HFF-Myc (cell line): ENCODE measurements at places on chromosomes 11 and 22.
A peak's percentile ranks its signal among the peaks of the same experiment; 100 is the strongest.

DNA sequence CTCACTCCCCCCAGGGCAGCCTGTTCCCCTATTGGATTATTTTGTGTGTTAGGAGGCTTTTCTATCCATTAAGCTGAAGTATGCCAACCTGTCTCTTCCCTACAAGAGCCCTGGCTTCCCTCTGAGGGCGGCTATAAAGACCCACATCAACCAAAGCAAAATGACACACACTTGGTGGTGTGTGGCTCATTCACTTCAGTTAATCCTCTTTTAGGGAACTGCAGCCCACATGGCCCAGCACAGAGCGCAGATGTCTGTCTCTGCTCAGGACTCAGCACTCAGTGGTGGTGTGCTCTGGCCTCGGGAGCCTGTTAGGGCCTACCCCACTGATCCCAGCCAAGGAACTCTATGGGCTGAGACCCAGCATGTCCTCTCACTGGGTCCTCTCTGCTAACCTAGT is 32.2 kb upstream of the LRRC10B start:
- DNase-seq = no peak

DNA sequence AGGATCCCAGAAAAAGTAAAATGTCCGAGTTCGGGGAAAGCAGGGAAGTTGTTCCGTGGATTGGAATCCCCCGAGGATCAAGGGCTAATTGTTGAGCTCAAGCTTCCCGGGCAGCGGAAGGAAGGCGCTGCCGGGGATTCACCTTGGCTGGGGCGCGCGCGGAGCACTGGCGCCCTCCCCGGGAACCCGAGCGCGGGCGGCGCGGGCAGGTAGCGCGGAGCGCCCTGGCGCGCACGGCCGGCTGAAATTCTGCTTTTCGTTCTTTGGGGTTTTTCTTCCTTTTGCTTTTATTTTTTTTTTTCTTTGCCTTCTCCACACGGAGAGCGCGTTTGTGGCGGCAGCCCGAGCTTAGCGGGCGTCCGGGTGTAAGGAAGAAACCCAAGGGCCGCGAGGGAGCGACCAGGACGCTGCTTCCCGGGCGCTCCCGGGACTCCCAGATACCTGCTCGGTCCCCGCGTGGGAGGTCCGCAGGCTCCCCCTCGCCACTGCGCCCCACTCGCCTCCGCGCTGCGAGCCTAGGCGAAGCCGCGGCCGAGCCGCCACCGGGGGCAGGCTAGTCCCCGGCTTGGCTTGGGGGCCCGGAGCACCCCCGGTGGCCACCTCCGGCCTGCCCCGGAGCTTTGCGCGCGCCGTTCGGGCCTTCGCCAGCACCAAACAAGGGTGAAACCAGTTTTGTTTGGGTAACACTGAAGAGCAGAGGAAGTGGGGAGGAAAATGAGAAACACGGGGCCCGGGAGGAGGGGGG is 4.8 kb upstream of the IGF2 start:
- no peak for DNase-seq

- no peak for DNase-seq
Observed at GRCh38 chr11:122977470-122978298, 4.0 kb downstream of the BSX start.

DNA sequence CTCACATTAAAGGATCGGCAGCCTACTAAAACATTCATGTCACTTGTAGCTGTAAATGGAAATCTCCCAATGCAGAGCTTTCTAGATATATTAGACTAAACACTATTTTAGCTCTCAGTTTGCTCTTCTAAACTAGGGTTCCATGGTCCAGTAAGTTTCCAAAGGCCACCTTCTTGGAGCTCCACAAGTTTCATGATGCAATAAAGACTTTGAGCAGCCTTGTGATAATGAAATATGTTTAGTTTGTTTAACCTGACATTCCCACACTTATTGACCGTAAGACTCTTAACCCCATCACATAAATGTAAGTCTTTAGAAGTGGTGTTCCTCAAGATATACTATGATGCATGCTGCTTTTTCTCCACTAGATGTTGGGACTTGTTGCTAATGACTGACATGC is 87.7 kb downstream of the TRIM44 start:
- DNase-seq = no peak

DNA sequence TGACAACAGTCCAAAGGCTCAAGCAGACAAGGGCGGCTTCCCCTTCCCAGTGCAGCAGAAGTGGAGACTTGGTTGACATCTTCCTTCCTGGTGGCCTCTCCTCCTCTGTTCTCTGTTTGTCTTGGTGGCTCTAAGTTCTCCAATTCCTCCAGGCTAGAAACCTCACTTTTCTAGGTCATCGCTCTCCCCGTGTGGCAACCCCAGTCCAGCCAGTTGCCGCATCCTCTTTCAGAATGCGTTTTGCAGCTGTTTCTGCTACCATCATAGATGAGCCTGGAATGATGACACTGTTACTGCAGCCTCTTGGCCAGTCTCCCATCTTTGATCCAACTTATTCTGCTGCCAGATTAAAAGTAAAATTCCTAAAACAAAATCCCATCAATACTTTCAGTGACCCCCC is 201.5 kb downstream of the TRIM29 start:
- DNase-seq = no peak

- no peak for DNase-seq
Observed at GRCh38 chr11:123702139-123702538, 39.3 kb downstream of the ZNF202 start.

- DNase-seq = no peak
Observed at GRCh38 chr11:94838027-94838731, 70.0 kb downstream of the AMOTL1 start.

- no peak for DNase-seq
Observed at GRCh38 chr11:117984476-117984875, 1.7 kb upstream of the IL10RA start.

- DNase-seq = no peak
Observed at GRCh38 chr11:102306048-102306597, 11.2 kb upstream of the BIRC3 start.

DNA sequence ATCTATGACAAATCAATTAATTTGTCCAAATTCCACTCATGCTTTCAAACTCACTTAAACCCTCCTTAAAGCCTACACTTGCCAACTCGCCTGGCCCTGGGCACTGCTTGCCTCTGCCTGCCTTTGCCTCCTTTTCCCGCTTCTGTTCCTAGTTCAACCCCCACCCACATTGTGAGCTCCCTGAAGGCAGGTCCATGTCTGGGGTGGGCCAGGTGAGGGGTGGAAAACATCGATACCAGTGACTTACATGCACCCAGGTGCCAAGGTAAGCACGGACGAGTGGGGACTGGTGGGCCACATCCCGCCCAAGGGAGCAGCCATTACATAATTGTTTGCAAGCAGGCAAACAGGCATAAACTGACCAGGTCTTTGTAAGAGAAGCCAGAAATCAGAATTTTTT is 146.2 kb downstream of the ST3GAL4 start:
- no peak for DNase-seq

- peak; percentile 39 for DNase-seq
Observed at GRCh38 chr11:86360775-86361395, 13.8 kb upstream of the CCDC81 start.

- DNase-seq = no peak
Observed at GRCh38 chr11:71193431-71193830, 58.9 kb downstream of the SHANK2 start.

DNA sequence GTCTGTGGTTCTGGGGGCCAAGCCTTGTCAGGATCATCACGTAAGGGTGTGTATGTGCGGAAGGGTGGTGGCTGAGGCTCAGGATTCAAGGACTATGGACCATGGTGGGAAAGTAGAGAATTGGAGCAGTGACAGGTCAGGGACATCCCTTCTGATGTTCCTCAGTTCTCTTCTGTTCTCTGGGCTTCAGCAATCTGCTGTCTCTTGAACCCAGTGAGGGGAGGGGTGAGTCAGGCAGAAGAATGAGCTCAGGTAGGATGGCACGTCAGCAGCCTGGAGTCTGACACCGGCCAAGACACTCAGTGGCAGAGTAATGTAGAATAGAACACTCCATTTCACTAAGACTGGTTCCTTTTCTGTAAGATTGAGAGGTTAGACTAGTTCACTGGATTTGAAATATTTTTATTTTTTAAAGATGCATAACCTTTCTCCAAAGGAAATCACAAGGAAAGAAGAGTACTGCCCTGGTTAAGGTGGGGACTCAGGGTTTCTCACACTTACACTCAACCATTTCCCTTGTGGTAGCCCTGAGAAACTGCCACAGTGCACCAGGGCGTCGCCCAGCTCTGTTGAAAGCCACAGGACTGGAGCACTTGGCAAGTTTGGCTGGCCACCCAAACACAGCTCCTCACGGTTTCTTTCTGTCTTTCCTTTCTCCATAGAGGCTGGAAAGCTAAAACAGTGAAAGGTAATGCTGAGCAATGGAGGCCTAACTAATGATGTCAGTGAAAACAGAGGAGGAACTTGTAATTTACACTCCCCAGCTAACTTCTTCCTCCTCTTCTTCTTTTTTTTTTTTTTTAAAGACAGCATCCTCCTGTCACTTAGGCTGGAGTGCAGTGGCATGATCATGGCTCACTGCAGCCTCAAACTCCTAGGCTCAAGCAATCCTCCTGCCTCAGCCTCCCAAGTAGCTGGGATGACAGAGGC is 23.1 kb upstream of the MICAL2 start:
- DNase-seq = no peak

DNA sequence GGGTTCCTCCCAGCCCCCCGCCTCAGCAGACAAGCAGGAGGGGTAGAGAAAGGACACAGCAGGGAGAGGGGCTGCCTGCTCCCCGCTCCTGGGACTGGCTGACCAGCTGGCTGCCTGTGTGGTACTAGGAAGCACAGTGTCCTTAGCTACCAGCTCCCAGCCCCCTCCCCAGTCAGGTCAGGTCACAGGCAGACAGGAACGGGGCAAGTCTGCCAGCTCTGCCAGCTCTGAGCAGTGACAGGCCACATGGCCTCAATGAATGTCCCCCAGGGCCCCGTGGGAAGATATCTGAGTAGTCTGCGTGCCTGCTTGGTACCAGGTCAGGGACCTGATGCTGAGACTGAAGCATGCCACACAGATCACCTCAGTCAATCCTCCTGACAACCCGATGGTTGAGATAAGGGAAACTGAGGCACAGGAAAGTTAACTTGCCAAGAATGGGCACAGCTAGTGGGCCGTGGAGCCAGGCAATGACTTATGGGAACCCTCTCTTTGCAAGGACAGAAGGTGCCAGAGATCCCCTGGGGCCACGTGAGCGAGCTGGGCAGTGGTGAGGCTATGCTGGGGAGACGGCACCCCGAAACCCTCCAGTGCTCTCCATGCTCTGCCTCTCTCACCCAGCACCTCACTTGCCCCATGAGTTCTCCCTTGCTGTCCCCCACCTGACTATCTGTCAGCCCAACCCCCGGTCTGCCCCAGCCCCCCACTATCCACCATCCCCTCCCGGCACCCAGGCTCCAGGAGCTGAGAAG is 13.8 kb upstream of the MFNG start:
- no peak for DNase-seq

DNA sequence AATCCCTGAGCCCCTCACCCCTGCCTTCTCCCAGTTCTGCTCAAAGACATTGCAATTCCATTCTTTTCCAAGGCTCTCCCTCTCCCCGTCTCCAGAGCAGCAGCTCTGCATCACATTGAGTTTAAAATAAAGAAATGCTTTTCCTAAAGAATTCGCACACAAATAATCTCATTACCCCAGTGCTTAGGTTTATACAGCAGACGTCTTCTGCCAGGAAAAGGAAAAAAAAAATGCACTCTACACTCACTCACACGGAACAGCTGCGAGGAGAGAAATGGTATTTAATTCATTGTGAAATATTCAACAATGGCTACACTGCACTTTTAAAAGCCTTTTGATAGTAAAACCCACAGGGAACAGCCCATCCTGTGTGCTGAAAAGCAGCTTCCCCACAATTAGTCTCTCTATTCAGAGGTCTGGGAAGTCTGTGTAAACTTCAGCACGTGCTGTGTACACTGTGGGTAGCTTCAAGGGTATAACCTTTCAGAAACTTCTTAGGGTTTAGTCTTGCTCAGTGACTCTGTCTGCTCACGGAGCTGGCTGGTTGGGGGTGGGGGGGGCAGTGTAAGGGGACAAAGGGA is 42.8 kb downstream of the ETS1 start:
- no peak for DNase-seq

GRCh38 chr11:1750481-1750839 is at the start of gene IFITM10:
Gene IFITM10 (minus strand): TSS chr11:1750595. CDS start chr11:1750442, 153 bp downstream.
- DNase-seq = no peak

DNA sequence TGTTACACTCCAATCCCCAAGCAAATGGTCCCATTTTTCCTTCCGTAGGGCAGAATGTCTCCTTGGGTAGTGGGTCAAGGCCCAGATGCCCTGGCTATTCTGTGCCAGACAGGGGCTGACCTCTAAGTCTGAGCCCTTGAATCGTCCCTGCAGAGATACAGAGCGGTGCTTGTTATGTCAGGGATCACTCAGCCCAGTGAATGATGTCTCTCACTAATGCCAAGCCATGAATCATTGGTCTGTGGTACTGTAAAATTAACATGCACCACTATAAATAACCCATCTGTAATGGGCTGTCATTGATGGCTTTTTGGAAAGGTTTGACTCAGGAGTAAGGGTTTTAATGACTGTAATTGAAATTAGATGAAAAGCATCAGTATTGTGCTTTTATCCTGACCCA is 35.3 kb upstream of the KIRREL3 start:
- no peak for DNase-seq

GRCh38 chr11:70331901-70332300 is 61.4 kb downstream of the PPFIA1 start:
- DNase-seq = no peak

- DNase-seq = no peak
Observed at GRCh38 chr22:46444390-46444854, 93.0 kb downstream of the CELSR1 start.

GRCh38 chr11:131760091-131761061 is 390.0 kb downstream of the NTM start:
- DNase-seq = peak; percentile 66

DNA sequence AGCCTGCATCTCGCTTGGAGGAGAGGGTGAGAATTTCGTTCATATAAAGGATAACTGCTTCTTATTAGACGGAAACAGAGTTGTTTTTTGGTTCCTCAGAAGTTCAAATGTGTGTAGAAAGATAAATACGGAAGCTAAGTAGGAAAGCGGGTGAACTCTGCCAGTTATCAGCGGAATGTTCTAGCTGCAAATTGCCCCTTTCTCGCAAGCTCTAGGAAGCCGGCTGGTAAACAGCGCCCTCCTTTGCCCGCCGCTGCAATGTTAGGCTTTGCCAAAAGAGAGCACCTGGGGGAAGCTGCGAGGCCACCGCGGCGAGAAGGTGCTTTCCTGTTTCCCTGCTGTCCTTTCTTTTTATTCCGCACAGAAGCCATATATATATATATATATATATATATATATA is 67.0 kb downstream of the IGLL5 start:
- no peak for DNase-seq

GRCh38 chr22:35072925-35073324 is 7.0 kb downstream of the ISX start:
- DNase-seq = no peak
